Stimulated activated CD4-positive, alpha-beta T cell treated with anti-CD3 and anti-CD28 coated beads, Interleukin-1b, Interleukin-23, amount 100 ng/mL, for 1 hour (primary cell): ENCODE measurements at places on chromosomes 2 and 18.

DNA sequence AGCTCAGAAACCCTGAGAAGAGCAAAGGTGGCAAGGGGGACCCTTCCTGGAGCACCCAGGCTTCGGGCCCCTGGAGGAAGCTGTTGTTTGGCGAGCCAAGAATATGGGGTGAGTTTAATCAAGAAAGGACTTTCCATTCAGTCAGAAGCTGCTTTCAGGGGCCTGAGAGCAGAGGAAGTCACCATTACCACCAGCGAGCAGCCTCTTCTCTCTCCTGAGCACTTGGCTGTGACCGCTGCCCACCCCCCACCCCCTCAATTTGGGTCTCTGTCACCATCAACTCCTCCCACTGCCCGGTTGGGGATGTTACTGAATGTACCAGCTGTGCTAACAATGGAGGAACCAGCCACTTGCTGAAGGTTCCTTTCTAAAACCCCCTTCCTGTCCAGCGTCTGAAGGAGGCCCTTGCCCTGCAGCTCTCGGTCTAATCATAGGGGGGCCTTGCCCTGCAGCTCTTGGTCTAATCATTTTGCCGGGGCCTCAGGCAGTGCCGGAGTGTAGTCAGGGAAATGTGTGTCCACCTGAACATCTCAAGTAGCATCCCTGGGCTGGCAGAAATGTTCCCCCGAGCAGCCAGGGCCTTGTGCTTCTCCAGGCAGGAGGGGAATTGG lies 943 bp downstream of the INPP5D start:
- DNase-seq = no peak

DNA sequence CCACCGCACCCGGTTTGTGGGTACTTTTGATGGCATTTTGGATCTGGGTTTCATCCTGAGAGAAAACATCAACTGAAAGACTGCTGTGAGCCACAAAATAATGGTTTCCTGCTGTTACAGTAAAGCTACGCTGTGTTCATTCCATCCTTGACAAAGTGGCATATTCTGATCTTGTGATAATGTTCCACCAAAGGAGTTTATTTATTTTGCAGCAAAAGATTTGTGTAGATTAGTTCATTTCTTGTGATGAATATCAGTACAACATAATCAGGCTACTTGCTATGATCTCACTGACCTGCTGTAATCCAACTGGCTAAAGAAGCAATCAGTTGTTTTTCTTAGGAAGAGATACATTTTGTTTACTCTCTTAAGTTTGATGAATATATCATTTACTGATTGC lies 45.0 kb downstream of the EEF1B2 start:
- no peak for DNase-seq

- no peak for DNase-seq
These were observed 256.1 kb upstream of the MEX3C start for GRCh38 chr18:51453594-51453993.

GRCh38 chr2:207891086-207891844 lies 121.6 kb upstream of the FZD5 start:
- DNase-seq = no peak

GRCh38 chr2:15965564-15966019 lies 25.2 kb downstream of the MYCN start:
- no peak for DNase-seq

GRCh38 chr2:238449909-238450417 lies 23.2 kb downstream of the ASB1 start:
- no peak for DNase-seq

- DNase-seq = no peak
These were observed 37.1 kb upstream of the UBE2E3 start for GRCh38 chr2:180943275-180943674.

DNA sequence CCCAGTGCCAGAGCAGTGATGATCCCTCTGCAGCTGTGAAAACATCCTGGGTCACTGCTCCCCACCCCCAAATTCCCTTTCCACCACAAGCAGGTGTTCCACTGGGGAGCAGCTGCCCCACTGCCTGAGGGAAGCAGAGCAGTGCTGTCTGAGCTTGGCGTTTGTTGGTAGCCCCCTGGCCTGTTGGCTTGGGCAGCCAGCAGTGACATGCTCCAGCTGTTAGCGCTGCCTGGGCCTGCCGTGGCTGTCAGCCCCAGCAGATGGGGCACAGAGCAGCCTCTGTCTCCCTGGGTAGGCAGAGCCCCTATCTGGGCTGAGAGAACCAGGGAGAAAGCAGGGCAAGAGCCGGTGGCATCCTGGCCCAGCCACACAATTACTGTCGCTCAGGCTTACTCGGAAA lies 247.7 kb downstream of the GLI2 start:
- DNase-seq = no peak

DNA sequence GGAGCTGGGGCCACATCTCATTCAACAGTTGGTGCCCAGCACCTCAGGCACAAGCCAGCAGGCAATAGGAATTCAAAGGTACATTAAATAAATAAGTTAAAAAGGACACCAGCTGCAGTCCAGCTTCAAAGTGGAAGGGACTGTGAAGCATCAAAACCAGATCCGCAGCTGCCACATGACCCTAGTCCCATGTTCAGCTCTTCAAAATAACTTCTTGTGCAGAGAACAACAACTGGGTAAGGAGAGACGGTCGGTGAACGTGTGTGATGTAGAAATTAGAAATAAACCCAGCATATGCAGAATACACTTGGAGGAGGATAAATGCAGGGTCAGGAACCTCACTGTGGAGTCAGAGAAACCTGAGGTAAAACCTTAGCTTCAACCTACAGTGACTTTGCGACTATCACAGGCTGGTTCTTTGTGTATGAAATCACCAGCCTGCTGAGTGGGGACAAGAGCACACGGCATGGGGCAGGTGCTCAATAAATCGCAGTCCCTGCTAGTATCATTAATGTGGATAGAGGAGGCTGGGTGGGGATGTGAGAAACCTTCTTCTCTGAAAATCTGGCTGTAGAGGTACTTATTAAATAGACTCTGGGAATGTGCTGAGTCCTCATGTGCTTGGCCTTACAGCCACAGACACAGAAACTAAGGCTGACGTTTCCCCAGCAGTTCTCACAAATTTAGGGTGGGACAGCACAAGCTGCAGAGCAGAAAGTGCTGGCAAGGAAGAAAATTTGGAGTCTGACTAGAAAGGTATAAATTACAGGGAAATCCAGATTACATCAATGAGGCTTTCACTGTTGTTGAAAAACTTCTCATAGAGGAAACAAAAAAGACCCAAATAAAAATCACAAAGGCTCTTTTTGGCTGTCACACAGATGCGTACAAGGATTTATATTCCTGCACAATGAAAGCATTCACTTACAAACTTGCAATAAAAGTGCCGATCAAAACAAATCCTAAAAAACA lies 20.7 kb downstream of the FBXO15 start:
- DNase-seq = no peak

- no peak for DNase-seq
These were observed 295.9 kb upstream of the HDAC4 start for GRCh38 chr2:239696559-239697207.

- DNase-seq = no peak
These were observed 128.7 kb downstream of the UXS1 start for GRCh38 chr2:106065268-106065982.

- DNase-seq = no peak
These were observed 59.9 kb upstream of the RAB12 start for GRCh38 chr18:8549254-8549757.

GRCh38 chr2:177385151-177385550 lies 7.4 kb upstream of the AGPS start:
- DNase-seq = no peak

DNA sequence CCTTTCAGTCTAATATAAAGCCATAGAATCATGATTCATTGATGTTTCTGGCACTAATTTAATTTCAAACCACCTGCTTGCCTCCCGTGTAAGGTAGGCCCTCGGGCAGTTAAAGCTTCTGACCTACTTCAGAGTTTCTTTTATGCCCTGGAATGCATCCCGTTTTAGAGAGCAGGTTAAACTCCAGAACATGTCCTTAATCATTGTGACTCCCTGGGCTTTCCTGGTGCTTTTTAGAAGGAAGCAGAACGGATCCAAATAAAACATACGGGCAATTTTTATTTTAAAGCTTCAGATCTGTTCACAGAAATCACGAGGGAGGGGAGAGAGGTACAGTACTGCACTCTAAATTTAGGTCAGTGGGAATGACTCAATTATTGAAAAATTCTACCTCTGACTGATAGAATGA lies 134.8 kb downstream of the GCA start:
- no peak for DNase-seq

DNA sequence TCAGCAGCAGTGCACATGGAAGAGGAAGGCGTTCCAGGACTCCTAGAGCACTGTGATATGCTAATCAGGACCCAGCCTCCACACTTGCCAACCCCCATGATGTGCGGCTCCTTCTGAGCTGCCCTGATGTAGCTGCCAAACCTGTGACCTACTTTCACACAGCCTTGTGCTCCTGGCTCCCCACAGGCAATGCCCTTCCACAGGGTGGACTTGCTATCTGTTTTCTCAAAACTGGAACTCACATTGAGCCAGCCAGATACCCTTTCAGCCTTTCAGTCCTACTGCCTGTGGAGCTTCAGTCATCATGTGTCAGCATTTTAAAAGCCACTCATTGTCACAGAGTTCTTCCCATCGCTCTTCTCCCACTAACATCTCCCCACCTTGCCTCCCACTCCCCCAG lies 181.6 kb downstream of the AFF3 start:
- DNase-seq = no peak

GRCh38 chr2:230722207-230722885 lies 9.7 kb downstream of the CAB39 start:
- DNase-seq = no peak

DNA sequence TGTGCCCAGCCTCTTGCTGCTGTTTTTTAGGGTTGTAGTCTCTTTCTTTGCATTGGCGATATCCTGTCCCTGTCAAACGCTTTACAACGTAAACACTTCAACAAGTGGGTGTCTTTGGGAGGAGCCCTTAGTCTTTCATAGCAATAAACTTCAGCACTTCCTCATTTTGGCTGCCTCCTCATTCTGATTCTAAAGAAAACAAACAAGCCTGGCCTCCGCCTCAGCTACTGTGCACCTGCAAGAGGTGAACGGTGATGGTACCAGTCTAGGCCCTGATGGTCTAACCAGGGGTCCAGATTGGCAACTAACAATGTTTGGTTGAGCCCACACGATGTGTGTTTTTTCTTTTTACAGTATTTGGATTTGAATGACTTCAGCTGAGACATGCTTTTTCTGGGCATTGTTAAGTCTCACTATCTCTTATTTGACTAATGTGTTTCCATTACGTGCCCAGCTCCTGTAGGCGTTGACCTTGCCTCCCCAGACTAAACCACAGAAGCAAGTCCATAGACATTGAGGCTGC lies 53.2 kb upstream of the CUL3 start:
- no peak for DNase-seq

DNA sequence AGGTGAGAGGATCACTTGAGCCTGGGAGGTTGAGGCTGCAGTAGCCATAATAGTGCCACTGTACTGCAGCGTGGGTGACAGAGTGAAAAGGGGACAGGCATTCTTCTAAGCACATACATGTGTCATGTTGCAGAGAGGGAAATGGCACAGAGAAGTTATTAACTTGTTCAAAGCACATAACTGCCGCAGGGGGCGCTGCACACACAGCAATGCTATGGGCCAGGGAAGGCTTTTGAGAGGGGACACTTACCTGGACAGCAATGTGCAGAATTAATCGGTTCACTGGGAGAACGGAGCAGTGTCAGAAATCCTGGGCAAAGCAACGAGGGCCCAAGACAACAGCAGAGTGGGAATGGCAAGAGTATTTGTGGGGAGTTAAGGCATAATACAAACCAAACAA lies 2.4 kb downstream of the SCYGR8 start:
- no peak for DNase-seq

DNA sequence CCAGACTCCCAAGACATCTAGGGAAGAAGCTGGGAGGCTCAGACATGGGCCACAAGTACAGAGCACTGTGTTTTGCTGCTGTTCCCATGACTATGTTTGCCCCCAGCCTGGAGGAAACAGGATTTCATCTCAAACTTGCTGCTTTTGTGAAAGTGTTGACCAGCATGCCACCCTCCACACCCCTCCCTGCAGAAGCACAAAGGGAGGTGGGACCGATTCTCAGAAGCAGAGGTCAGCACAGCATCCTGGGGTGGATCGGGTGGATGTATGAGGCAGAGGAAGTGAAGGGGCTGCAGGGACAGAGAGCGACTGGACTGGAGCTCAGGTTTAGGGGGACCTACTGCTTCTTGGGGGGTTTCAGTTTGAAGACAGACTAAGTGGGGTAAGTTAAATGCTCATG lies 209.2 kb downstream of the ZNF516 start:
- no peak for DNase-seq

DNA sequence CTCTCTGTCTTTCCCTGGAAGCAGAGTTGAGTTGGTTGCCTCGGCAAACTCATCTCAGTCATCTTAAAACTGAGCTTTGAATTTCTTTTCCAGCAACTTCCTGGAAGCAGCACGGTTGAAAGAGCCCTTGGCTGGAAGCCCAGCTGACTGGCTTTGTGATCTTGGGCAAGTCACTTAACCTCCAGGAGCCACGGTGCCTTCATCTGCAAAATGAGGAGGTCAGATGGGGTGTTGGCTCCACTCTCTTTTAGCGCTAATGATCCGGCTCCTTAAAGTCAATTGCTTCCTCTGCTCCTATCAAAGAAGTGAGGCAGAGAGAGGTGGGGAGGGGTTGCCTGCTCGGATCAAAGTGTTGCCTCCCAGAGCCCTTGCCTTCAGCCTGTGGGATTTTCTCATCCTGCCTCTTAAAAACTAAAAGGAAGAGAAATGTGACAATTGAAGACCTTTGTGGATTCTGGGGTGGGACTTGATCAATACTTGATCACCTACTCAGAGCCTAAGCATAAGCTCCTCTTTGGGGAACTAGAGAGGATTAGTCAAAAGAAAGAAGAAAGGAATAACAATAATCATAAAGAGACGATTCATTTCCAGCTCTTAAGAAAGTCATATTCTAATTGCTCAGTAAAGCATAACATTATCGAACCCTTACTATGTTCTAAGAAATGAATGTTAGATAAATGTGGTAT lies 86.6 kb downstream of the MYCN start:
- no peak for DNase-seq

GRCh38 chr2:40129725-40130124 lies 322.2 kb downstream of the SLC8A1 start:
- no peak for DNase-seq

GRCh38 chr2:111659361-111660333 lies 224.3 kb downstream of the ANAPC1 start:
- DNase-seq = no peak

DNA sequence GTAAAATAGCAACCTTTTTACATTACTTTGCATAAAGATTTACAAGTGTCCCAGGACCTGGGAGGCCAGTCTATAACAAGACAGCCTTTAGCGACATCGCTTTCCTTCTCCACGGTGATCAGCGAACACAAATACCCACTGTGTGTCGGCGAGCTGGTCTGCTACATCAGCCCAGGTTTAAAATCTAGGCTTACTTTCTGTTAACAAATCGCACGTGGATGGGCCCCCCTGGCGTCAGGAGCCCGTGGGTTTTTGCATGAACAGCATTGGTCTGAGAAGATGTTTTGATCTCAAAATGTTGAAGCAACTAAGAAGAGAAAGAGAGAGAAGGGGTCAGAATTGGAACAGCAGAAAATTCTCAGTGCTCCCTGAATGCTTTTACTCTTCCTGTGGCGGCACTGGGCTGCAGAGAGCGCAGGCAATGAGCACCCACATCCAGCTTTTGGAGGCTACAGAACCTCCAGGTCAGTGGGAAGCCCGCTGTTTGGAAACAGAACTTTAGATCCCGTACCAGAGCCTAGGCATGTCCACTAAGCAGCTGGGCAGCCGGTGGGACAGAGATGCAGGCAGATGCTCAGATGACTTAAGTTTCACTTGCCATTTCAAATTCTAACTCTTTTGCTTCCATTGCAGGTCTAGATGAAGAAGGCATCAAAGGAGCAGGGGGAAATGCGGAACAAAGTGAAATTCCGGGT lies 32.9 kb downstream of the CYP27C1 start:
- DNase-seq = no peak
